ENCODE measurements at places on chromosomes 16 and 17.

- DNase-seq = no peak
Measured at GRCh38 chr16:87267566-87267965, 49.6 kb downstream of the C16orf95 start.

GRCh38 chr17:38600416-38600815 is 5.3 kb downstream of the SRCIN1 start:
- no peak for DNase-seq

- DNase-seq = no peak
Measured at GRCh38 chr17:75048249-75048878, 1.3 kb downstream of the KCTD2 start.

DNA sequence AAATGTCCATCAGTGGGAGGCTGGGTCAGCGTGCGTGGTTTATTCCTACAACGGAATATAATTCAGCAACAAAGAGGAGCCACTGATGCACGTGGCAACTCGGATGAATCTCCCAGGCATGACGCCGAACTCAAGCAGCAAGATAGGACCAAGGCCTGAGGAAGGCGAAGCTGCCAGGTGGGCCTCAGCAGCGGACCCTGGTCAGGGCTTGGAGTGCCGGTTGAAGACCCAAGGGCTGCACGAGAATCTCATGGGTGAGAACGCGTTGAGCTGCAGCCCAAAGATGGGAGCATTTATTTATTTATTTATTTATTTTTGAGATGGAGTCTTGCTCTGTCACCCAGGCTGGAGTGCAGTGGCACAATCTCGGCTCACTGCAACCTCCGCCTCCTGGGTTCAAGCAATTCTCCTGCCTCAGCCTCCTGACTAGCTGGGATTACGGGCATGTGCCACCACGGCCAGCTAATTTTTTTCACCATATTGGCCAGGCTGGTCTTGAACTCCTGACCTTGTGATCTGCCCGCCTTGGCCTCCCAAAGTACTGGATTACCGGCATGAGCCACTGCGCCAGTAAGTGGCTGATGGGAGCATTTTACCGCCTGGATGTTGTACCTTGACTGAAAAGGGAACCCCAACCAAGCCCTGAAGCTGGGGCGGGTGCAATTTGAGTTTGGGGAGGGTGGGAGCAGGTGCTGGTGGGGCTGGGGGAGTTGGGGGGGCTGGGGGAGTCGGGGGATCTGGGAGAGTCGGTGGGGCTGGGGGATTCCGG is 18.1 kb upstream of the BAHCC1 start:
- no peak for DNase-seq

DNA sequence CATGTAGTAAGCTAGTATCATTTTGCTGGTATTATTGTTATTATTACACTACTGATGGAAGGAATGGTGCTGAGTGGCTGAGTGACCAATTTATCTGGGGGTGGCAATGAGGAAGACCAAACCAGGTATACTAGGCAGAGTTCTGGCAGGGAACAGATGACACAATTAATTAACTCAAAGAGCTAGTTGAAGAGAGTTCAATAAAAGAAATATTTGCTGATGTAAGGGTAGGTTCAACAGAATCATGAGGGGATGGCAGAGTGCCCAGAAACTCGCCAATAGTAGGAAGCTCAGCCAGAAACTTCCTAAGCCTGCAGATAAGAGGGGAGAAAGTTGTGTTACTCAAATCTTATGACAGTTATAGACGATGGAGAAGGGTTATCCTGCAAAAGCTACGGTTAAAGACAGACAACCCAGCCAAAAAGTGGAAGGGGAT is 352.5 kb downstream of the KCNJ2 start:
- no peak for DNase-seq

- DNase-seq = no peak
Measured at GRCh38 chr16:86403541-86404163, 106.7 kb upstream of the FOXF1 start.

- DNase-seq = no peak
Measured at GRCh38 chr17:21214777-21215541, 998 bp upstream of the TMEM11 start.

DNA sequence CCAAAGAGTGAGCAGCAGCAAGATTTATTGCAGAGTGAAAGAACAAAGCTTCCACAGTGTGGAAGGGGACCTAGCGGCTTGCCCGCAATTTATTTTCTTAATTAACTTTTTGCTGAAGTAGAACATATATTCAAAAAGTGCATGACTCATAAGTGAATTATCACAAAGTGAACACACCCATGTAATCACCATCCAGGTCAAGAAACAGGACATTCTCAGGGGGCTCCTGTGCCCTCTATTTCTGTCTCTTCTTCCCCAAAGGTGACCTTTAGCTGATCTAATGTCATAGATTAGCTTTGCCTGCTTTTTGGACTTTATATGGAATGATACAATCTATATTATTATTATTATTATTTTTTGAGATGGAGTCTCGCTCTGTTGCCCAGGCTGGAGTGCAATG is 19.9 kb downstream of the ERAL1 start:
- no peak for DNase-seq

- no peak for DNase-seq
Measured at GRCh38 chr16:84096447-84097005, 20.2 kb downstream of the MBTPS1 start.

DNA sequence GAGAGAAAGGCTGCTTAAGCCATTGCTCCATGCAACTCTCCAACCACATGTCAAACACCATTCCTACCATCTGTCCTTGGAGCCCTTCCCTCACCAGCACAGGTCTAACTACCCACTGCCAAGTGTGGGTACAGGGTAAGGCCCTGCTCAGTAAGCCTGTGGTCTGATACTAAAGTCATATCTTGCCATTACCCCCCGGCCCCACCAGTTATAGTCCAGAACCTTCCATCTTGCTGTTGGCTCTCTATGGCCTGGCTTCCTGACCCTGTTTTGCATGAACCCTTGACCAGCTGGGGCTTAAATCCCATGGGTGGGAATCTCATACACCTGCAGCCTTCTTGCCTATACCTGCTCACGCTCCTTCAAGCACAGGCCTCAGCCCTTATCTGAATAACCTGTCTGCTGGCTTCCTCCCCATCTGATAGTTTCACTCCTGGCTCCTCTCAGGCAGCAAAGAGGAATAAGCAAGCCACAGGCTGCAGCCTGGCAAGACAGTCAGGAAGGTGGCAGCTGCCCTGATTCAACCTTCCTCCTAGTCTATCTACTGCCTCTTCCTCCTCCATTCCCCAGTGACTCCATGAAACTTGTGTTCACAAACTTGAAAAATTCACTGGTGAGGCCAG is 64.1 kb downstream of the ZFHX3 start:
- DNase-seq = no peak

DNA sequence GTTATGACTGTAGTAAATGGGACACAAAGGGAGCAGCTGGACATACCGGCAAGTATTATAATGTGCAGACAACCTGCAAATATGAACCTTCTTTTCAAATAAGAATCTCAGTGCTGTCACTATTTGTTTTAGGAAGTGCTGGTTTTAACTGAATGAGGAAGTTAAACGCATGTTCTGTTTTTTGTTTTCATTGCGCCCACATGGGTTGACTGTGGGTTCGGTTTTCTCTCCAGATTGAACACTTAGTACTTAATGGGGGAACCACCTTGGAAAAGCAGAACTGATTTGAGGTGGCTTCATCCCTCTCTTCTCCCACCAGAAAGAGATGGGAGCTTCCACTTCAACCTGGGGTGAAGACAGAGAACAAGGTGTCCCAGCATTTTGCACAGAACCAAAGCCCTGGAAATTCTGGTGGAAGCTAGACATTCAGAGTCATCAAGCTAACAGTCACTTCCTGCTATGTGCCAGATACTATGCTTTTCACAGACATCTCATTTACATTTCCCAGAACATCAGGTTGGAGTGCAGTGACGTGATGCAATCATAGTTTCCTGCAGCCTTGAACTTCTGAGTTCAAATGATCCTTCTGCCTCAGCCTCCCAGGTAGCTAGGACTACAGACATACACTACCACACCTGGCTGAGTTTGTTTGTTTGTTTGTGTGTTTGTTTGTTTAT is 149.8 kb downstream of the CDH13 start:
- DNase-seq = no peak

- no peak for DNase-seq
Measured at GRCh38 chr17:53061446-53061845, 761.3 kb upstream of the KIF2B start.

DNA sequence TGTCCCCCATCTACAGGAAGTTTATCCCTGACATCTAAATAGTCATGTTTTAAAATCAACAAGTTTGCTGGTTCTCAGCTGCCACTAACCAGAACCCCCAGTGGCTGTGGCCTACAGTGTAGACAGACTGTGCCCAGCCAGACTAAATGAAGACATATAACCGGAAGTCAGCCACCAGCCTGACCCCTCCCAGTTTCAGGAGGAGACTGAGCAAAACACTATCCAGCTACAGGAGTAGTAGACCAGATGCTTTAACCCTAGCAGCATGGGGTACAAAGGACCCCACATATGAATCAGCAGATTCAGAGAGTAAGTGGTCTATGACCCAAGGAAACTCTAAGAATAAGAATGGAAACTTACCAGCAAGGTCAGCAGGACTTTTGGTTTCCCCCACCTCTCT is 83.4 kb downstream of the HIC1 start:
- DNase-seq = no peak

DNA sequence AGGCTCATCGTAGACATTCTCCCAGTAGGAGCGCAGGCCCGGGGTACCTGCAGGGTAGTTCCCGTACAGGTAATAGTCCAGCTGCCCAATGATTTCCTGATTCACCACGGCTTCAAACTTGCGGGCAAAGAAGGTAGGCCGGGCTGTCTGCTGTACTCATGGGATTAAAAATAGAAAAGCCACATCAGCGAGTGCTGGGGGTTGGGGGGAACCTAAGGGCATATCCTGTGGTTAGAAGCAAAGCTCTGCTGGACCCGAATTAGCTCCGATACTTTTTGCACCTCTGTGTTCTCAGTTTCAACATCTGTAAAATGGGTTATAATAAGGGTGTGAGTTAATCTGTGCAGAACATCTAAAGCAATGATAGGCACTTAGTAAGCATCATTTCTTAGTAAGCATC is 336.2 kb downstream of the XYLT1 start:
- no peak for DNase-seq

GRCh38 chr17:65900216-65900615 is 291.7 kb downstream of the CEP112 start:
- no peak for DNase-seq

- no peak for DNase-seq
Measured at GRCh38 chr16:82880346-82880745, 253.6 kb downstream of the CDH13 start.

DNA sequence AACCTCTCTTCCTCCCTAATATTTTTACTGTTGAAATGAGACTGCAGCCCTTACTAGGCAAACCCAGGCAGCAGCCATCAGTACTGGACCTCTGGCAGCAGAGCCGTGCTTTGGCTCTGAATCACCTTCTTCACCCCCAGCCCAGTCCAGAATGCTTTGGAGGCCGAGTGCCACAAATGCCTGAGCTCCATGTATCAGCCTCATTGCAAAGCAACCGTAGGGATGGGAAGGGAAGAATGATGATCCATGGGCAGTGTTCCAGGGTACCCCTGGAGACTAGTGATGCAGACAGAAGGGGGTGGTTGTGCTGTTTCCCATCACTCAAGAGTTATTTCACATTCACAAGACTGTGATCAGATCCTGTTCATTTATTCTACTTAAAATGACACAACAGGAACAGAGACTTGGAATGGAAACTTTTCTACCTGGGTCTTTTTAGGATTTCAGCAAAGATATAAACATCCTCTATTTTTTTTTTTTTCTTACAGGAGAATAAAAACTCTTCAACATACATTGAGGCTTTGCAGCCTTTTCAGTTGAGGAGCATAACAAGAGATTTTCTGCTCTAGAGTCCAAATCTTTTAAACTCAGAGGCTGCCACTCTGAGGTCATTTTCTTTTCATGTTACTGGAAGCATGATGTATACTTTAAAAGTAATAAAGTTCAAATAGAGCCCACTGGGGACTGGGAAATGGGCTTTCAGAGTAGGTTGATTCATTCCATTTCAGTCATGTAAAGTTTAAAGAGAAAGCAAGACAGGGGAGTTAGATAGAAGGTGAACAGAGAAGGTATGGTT is 138.3 kb downstream of the KCNJ2 start:
- no peak for DNase-seq

GRCh38 chr16:72908362-72909167 is 139.4 kb downstream of the ZFHX3 start:
- DNase-seq = no peak

- no peak for DNase-seq
Measured at GRCh38 chr16:31138621-31139578, 3.4 kb upstream of the PRSS8 start.

- no peak for DNase-seq
Measured at GRCh38 chr16:49670627-49671026, 185.3 kb downstream of the ZNF423 start.

DNA sequence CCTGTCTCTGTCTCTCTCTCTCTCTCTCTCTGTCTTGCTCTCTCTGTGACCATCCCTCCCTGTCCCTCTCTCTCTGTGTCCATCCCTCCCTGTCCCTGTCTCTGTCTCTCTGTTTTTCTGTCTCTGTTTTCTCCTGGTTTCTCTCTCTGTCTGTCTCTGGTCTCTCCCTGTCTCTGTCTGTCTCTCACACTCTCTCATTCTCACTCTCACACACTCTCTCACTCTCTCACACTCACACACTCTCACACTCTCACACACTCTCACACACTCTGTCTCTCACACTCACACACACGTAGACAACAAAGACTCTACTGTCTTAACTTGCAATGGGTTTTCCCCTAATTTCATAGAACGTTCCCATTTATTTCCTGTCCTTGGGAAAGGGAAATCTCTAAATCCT is 299.5 kb downstream of the FOXL1 start:
- DNase-seq = no peak

GRCh38 chr16:22346483-22346882 is 27.9 kb downstream of the CDR2 start:
- DNase-seq = no peak

- DNase-seq = no peak
Measured at GRCh38 chr16:11256661-11257130, 692 bp upstream of the SOCS1 start.

GRCh38 chr17:69757688-69758430 is 317.2 kb upstream of the KCNJ16 start:
- no peak for DNase-seq

GRCh38 chr16:54953461-54953860 is 22.8 kb downstream of the IRX5 start:
- no peak for DNase-seq

DNA sequence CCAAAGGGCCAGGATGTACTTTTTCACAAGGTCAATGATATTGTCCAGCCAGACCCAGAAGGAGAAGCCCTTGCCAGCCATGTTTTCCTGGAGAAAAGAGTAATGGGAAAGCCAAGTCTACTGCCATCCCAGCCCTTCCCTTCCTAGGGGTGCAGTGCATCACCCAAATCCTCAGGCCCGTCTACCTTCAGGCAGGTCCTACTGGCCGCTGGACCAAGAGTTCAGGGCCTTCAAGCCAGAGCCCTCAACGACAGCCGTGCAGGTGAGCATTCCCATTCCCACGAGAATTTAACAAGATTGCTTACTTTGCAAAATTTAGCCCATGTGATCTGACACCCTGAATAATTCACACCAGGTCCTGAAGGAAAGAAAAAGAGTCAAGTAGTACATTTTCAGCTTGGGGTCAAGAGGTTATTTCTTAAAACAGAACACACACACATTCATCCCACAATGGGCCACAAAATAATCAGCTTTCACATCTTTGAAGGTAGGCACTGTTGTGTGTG is 35.0 kb downstream of the STAT5A start:
- DNase-seq = no peak

- DNase-seq = no peak
Measured at GRCh38 chr16:67196881-67197280, 2.0 kb upstream of the ELMO3 start.

- DNase-seq = no peak
Measured at GRCh38 chr16:71915350-71915749, 20.0 kb downstream of the IST1 start.

All from activated T-cell treated with anti-CD3 and anti-CD28 coated beads, Interleukin-2, amount 50 U/mL, for 24 hours (primary cell).